ENCODE measurements at places on chromosomes 11 and 22.

- DNase-seq, result no peak
Measured at GRCh38 chr11:41714101-41714500, 254.6 kb upstream of the LRRC4C start.

DNA sequence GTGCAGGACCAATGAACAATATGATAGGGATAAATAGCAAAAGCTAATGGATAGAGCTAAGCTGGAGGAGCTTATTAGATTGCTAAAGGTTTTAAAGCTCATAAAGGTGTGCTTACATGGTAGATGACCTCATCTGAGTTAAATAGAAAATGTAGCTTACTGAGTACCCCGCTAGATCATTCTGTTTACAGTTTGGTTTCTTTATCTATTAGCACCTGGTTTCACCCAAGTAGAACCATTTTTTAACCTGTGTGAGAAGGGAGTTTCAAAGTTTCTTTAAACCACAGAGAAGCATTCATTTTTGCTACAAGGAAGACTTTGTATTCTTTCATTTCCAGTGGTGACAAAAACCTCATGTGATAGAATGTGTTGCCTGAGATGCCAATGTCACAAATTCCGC is 1778.0 kb downstream of the LRRC4C start:
- no peak for DNase-seq

GRCh38 chr11:443542-444199 is 1.9 kb upstream of the ANO9 start:
- DNase-seq, result no peak

- no peak for DNase-seq
Measured at GRCh38 chr11:67632175-67632981, 2.6 kb upstream of the NUDT8 start.

DNA sequence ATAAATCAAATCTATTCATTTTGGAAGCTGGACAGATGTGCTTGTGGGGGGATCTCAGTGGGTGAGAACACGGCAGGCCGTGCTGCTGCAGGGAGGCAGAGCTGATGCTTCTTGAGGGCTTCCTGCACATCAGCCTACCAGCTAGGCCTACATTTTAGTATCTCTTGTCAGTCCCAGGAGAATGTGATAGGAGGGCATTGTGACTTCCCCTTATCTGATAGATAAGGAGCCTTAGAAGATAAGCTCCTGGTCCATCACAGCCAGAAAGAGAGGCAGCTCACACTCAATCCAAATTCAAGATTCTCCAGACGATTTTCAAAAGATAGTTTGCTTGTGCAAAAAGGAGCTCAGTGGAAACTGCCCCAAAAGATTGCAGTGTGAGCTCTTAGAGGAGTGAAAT is 89.0 kb downstream of the SHANK2 start:
- no peak for DNase-seq

GRCh38 chr11:109303342-109303741 is 118.6 kb upstream of the C11orf87 start:
- DNase-seq, result no peak

- no peak for DNase-seq
Measured at GRCh38 chr22:44596396-44597125, 98.5 kb upstream of the RTL6 start.

DNA sequence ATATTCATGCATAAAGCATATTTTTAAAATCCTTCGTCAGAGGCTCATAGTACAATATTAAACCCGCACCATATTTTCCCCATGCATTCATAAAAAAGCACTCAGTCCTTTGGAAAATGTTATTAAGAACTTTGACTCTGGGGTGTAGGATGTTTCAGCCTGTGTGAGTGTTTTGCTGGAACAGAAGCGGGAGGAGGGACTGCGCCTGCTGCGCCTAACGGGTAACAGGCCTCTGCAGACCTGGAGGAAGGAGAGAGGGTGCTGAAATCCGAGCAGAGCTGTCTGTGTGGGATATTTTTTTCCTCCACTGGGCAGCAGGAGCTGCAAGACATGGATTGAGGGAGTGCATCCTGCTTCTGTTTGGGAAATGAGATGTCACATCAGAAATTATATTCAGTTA is 483.0 kb downstream of the BRD1 start:
- DNase-seq, result no peak

DNA sequence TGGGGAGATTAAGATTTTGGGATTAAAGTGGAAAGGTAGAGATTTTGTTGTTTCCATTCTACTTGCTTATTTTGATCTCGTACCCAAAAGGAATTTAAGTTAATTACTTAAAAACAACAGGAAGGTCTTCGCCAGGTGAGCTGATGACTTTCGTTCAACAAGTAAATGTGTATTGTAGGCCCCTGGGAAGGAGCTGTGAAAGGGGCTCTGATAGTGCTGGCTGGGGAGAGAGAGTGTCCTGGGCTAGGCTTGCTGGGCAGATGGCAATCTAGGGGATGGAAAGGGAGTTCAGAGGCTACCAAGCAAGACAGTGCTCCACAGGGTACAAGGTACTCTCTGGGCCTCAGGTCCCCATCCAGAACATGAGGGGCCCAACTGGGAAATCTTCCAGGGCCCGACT is 189.4 kb downstream of the CEP164 start:
- no peak for DNase-seq

- DNase-seq, result no peak
Measured at GRCh38 chr11:88042238-88042637, 133.0 kb downstream of the RAB38 start.

- no peak for DNase-seq
Measured at GRCh38 chr22:17396516-17396915, 27.3 kb downstream of the CECR2 start.

DNA sequence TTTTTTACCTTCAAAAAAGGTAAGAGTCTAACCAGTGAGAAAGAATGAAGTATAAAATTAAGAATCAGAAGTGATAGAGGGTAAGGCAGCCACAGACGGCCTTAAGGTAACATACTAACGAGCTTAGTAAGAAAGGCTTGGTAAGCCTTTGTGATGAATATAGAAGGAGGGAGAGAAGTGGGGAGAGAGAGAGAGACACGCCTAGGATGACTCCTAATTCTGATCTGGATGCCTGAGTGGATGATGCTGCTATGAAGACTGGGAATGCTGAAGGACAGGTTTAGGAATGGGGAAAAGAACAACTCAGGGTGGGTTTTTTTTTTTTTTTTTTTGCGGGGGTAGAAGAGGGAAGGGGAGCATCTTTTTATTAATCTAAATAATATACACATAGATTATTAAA is 4.8 kb downstream of the FBXO3 start:
- no peak for DNase-seq

DNA sequence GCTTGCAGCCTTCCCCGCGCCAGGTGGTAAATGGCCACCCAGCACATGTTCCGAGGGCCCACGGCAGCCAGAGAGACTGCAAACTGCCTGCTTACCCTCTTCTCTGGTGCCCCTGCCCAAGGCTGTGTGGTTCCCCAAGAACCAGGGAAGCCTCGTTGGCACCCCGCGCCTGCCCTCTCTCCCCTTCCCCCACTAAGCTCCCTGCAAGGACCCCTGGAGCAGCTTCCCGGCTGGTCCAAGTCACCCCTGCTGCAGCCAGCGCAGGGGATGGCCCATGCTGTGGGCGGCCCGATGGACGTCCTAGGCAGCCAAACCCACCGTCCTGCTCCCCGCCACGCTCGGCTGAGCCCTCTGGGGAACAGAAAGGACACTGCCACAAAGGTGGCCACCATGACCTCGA is 30.2 kb downstream of the MACROD1 start:
- no peak for DNase-seq
